H7 (cell line): ENCODE measurements at places on chromosomes 5 and 9. TPM values are rescaled to one million over a fixed set of nuclear protein-coding genes. Genes with fewer than 3 reads are reported as not detected.
A peak's percentile ranks its signal among the peaks of the same experiment; 100 is the strongest.

DOCK2 gene
- total RNA-seq = 2.6 and 3.3 TPM in 2 replicates

DNA sequence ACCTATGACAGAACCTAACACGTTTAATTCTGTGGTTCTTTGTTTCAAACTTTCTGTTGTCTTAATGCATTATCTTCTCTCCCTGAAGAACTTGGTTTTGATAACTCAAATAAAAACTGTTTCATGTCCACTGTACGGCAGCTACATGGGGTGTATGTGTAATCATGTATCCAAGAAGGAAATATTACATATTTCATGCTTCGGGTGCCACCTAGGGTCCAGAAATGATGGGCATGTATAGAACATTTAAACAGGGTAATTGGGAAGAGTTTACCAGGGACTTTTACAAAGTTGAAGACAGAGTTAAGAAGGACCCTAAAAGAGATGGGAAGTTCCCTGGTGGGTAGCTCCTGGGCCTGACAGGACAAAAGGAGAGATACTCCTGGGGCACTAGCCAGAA is 291.3 kb downstream of the FBXL7 start:
- DNase-seq = no peak

- no peak for DNase-seq
Measured at GRCh38 chr9:30630459-30630858, 1754.0 kb upstream of the ACO1 start.

NKD2 gene
- total RNA-seq = 4.9 and 5.7 TPM in 2 replicates

- DNase-seq = no peak
Measured at GRCh38 chr5:119397518-119398380, 41.9 kb downstream of the TNFAIP8 start.

ISL1 gene
- total RNA-seq = 0.07 and 0.10 TPM in 2 replicates

GRCh38 chr5:61748651-61749050 is 416.6 kb downstream of the ZSWIM6 start:
- DNase-seq = no peak

PCDHB2 gene
- 0.69 and 1.9 TPM in 2 replicates for total RNA-seq

KIF2A gene
- 49.6 and 68.9 TPM in 2 replicates for total RNA-seq

GRCh38 chr5:157322581-157322980 is 56.7 kb downstream of the CYFIP2 start:
- DNase-seq = no peak

- DNase-seq = no peak
Measured at GRCh38 chr9:25891527-25891926, 213.3 kb upstream of the TUSC1 start.

GRCh38 chr9:133004091-133004998 is 25.9 kb downstream of the GFI1B start:
- DNase-seq = peak; percentile 71

GRCh38 chr9:26669701-26670670 is 222.6 kb downstream of the CAAP1 start:
- no peak for DNase-seq

GRXCR2 gene
- total RNA-seq = not detected in 2 replicates

DNA sequence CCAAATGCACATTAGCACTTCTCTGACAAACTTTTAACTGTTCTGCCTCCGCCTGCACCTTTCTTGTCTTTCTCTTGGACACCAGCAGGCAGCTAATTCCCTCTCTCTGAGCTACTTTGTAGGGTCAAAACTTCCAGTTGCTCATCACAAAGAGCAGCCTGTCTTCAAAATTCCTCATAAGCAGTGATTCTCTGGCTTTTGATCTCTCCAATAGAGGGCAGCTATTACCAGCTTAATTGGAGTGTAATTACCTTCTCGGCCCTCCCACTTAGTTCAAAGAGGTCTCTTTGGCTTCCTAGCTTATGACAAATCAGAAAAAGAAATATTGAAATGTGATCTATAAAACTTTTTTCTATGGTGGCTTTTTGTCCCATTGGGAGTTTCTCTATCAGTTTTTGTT is 43.6 kb upstream of the RAD23B start:
- DNase-seq = no peak

PAEP gene
- not detected in 2 replicates for total RNA-seq

- no peak for DNase-seq
Measured at GRCh38 chr9:89923961-89924504, 319.2 kb downstream of the GADD45G start.

GRCh38 chr5:33824516-33825195 is 67.1 kb downstream of the ADAMTS12 start:
- no peak for DNase-seq

- DNase-seq = no peak
Measured at GRCh38 chr5:176538230-176538988, 1.2 kb upstream of the RNF44 start.

SUSD3 gene
- total RNA-seq = 20.3 and 25.1 TPM in 2 replicates

SPINK13 gene
- total RNA-seq = not detected in 2 replicates

DNA sequence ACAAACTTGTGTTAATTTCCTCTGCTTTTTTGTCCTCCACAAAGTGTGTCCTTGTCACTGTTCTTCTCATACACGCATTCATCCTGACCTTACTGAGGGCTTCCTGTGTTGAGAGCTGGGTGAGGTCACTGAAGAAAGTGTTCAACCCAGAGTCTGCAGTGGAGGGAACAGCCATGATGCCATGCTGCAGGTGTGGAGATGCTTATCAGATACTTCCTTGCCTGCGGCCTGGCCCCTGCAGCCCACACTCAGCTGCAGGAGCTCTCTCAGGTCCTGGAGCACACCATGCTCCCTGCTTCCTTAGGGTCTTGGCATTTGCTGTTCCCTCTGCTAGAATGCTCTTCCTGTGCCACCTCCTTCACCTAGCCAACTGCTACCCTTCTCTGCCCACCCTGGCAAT is 108.1 kb upstream of the SPRY4 start:
- no peak for DNase-seq

HDAC3 gene
- 81.3 and 82.7 TPM in 2 replicates for total RNA-seq

ABO gene
- 0.63 TPM in 1 of 2 replicates, not detected in the other for total RNA-seq

GRCh38 chr9:21267485-21268346 is 27.9 kb upstream of the IFNA14 start:
- DNase-seq = no peak

GRCh38 chr9:123741214-123741613 is 188.7 kb downstream of the DENND1A start:
- no peak for DNase-seq

GRCh38 chr5:112921026-112921832 is 798 bp downstream of the REEP5 start:
- peak; percentile 85 for DNase-seq

- no peak for DNase-seq
Measured at GRCh38 chr5:178391480-178391879, 158.9 kb upstream of the PHYKPL start.

GRCh38 chr9:133048595-133048994 is 13.2 kb upstream of the CEL start:
- peak; percentile 88 for DNase-seq

ZNF879 gene
- total RNA-seq = 2.0 and 2.5 TPM in 2 replicates

GRCh38 chr5:160280384-160281095 is 31.8 kb downstream of the CCNJL start:
- no peak for DNase-seq

DNA sequence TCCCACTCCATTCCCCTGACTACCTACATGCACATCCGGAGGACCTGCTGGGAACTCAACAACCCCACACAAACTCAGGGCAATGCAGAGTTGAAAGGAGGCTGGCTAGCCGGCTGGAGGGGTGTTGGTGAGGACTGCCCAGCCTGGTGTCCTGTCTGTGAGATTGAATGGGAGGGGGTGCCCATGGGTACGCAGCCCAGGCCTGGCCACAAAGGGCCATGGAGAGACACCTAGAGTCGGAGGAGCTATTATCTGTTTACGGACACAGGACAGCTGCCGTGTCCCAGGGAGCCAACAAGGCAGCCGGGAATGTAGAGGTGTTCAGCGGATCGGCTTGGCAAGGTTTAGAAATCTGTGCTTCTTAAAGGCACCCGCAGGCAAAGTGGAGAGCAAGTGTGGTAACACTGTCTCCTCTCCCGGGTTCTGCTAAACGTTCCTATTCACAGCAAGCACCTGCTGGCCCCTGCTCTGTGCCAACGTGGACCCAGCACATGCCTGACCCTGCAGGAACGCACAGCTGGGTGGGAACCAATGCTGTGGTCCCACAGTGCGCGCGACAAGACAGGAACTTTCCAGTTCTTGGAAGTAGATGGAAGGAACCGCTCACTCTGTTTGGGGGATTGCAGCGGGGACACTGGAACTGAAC is 166.7 kb downstream of the DAB2IP start:
- peak; percentile 38 for DNase-seq

PCDHA6 gene
- 0.30 and 0.42 TPM in 2 replicates for total RNA-seq

- peak; percentile 93 for DNase-seq
Measured at GRCh38 chr9:132878695-132879456, at the start of gene SPACA9. TSS of gene SPACA9 (plus strand) at chr9:132878898. CDS start at chr9:132883948, 5,050 bp downstream.

ROPN1L gene
- total RNA-seq = 0.26 TPM in 1 of 2 replicates, not detected in the other

GRCh38 chr9:37936965-37937364 is 33.0 kb upstream of the SLC25A51 start:
- no peak for DNase-seq

GRCh38 chr5:3347741-3348140 is 247.9 kb upstream of the IRX1 start:
- no peak for DNase-seq

PLAC8L1 gene
- 0.44 and 0.59 TPM in 2 replicates for total RNA-seq

DNA sequence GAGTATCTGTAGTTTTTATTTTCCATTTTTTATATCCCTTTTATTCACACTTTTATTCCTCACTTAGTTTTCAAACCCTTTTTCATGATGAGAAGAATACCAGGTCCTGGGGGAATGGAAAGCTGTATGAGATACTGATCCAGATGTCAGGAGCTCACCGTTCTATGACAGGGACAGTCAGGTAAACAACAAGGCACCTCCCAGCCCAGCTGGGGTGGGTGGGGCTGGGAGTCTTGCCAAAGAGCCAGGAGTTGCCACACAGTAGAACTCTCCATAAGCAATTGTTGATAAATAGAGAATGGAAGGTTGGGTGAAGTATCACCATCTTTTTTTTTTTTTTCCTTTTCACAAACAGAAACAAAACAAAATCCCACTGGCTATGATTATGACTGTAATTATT is 225.8 kb downstream of the NSG2 start:
- no peak for DNase-seq

GRCh38 chr9:111484572-111484894 is 350 bp upstream of the ECPAS start:
- no peak for DNase-seq

DRD1 gene
- 0.10 TPM in 1 of 2 replicates, not detected in the other for total RNA-seq
